ENCODE measurements at places on chromosomes 2 and 18.
A peak's percentile ranks its signal among the peaks of the same experiment; 100 is the strongest.

- no peak for DNase-seq
Observed at GRCh38 chr2:86821306-86821705, 30.6 kb upstream of the CD8A start.

- DNase-seq = peak; percentile 59
Observed at GRCh38 chr18:26621161-26622026, 73.0 kb upstream of the KCTD1 start.

GRCh38 chr2:58398406-58398805 lies 157.3 kb upstream of the FANCL start:
- no peak for DNase-seq

GRCh38 chr2:213288913-213289700 lies 4.8 kb downstream of the SPAG16 start:
- DNase-seq = no peak

GRCh38 chr2:67487993-67488392 lies 90.9 kb downstream of the ETAA1 start:
- no peak for DNase-seq

DNA sequence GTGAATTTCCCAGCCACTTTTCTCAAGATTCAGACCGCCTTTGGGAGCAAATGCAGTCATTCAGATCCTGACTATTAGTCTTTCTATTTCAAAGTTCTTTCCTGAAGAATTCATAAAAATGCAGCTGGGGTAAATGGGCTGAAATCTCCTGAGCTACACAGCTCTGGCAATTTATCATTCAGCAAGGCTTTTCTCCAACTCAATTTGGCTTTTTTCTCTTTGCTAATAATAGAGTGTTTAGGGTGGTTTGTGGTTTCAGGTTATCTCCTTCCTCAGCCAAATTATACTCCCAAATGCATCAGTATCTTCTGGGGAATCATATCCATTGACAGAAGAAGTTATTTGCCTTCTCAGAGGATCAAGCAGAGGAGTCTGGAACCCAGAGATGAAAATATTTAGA lies 282.4 kb upstream of the SLC14A2 start:
- DNase-seq = no peak

DNA sequence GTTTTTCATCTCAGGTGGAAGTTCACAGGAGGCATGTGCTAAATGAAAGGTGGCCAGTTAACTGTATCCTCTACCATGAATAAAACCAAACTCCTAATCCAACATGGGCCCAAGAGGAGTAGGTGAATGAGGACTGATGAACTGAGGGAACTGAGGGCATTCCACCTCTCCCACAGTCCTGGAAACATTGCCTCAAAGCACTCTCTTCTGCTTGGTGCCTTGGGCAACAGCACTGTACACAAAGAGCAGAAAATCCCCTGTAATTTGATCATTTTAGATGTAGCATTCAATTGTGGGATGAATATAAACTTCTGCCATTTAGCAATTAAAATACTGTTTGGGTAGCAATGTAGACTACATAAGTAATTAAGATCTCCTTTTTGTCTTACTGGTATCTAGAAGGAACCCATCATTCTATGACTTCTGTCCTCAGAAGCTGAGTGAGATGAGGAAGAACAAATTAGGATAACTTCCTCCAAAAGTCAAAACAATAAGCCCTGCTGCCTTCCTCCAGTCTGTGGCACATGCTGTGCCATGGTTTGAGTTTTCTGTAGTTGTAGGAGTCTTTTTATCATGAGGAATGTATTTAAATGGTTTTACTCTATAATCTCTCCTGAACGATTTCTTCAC lies 86.7 kb upstream of the ZEB2 start:
- DNase-seq = no peak

DNA sequence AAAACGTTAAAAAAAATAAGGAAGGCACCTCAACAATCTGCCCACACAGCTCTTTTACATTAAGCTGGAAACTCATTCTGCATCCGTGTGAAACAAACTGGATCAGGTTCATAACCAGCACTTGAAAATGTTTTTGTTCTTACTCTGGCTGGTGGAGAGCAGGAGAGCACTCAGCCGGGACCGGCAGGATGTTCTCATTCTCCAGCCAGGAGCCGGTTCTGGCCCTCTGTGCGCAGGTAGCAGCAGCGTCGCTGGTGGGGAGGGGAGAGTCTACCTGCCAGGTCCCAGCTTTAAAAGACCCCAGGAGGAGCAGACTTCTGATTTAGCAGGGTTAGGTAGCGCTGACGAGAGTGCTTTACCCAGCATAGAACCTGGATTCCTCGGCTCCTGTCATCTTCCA lies 834.9 kb upstream of the SALL3 start:
- no peak for DNase-seq

DNA sequence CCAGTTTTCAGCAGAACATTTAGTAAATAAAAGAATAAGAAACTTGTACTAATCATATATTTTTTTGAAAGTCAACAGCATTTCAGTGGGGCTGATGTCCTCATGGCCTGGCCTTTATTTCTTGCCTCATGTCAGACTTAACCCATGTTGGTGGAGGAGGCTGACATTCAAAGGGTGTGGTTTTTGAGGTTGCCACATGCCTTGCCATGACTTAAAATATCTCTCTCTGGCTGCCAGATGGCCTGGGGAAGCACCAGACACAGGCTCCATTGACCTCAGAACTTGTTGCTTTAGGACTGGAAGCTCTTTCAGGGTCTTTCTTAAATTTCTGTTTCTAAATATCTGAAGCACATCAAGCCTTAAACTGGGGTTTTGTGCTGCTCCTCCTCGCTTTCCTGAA lies 32.5 kb upstream of the CD28 start:
- no peak for DNase-seq
